ENCODE measurements at places on chromosomes 7 and 10. TPM values are rescaled to one million over a fixed set of nuclear protein-coding genes. Genes with fewer than 3 reads are reported as not detected.
A peak's percentile ranks its signal among the peaks of the same experiment; 100 is the strongest.

GRCh38 chr10:6213908-6214307 lies 11.2 kb downstream of the PFKFB3 start:
- peaks cover 63% of the 10 kb centered on the region for H3K36me3 ChIP-seq
- no peak overlapping the region for H3K27ac ChIP-seq
- peaks cover 13% of the 10 kb centered on the region for H3K4me1 ChIP-seq
- H3K4me3 ChIP-seq, result no peak overlapping the region
- H3K27me3 ChIP-seq, result no peaks in the 10 kb centered on the region

- no peak overlapping the region for H3K27ac ChIP-seq
- DNase-seq, result no peak
- peaks cover 24% of the 10 kb centered on the region for H3K4me1 ChIP-seq
- H3K4me3 ChIP-seq, result no peak overlapping the region
- H3K27me3 ChIP-seq, result no peaks in the 10 kb centered on the region
Observed at GRCh38 chr10:33293076-33293475, 41.4 kb downstream of the NRP1 start.

- H3K4me1 ChIP-seq, result no peaks in the 10 kb centered on the region
- no peaks in the 10 kb centered on the region for H3K36me3 ChIP-seq
- no peaks in the 10 kb centered on the region for H3K27me3 ChIP-seq
- no peak overlapping the region for H3K4me3 ChIP-seq
- H3K27ac ChIP-seq, result no peak overlapping the region
- no peak for DNase-seq
Observed at GRCh38 chr10:111142092-111142768, 65.4 kb downstream of the ADRA2A start.

DNA sequence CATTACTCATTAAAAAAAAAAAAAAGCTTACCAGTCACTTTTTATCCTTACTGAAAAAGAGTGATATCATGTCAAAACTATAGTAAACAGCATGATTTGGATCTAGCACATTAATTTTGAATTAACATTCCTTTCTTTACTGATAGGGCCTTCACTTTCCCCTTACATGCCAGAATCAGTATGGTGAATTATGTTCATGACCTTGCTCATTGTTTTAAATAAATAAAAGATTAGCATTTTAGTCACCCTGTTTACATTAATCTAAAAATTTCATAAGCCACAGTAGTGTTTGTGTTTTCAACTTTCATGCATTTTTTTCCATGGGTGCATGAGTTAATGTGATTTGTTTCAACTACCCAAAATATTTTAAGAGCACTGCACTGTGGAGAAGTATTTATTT lies 160.8 kb downstream of the TFEC start:
- H3K27me3 ChIP-seq, result no peaks in the 10 kb centered on the region
- DNase-seq, result no peak
- no peaks in the 10 kb centered on the region for H3K36me3 ChIP-seq
- no peak overlapping the region for H3K4me3 ChIP-seq

- H3K27ac ChIP-seq, result no peak overlapping the region
- no peak for DNase-seq
- no peaks in the 10 kb centered on the region for H3K27me3 ChIP-seq
- no peaks in the 10 kb centered on the region for H3K36me3 ChIP-seq
Observed at GRCh38 chr10:76549171-76549570, 1088.4 kb downstream of the KCNMA1 start.

DNA sequence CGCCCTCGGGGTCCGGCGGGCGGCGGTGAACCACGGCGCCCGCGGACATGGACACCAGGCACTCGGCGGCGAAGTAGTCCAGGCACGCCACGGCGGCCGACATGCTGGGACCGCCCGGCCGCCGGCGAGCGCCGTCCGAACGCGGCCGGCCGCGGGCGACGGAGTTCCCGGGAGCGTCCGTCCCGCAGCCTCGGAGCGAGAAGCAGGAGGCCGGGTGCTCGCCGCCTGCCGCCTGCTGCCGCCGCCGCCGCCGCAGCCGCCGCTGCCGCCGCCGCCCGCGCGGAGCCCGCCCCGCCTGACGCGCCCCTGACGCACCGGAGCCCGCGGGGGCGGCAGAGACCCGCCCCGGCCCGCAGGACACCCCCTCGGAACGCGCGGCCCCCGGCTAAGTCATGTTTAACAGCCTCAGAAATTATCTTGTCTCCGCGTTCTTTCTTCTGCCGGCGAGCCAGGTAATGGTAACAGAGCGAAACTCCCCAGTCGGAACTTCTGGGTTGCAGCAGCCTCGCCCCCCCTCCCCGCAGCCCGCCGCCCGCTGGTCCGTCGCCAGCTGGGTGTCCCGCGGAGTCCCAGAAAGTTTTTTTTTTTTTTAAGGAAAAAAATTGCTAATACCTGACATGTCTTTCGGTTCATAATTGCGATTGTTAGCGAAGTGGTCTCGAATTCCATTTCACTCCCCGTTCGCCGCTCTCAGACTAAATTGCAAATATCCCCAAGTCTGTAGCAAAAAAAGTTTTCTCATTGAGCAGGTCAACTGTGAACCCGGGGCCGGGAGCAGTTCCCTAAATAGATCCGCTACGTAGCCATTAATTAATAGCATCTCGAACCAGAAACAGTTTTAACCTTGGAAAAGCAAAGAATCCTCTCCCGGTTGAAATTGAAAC lies at the start of gene KLF14:
TSS of gene KLF14 (minus strand) at position 277 of the 884 bp plus-strand sequence. CDS start at position 103, 174 bp downstream.
- H3K36me3 ChIP-seq, result no peaks in the 10 kb centered on the region
- peaks cover 85% of the 10 kb centered on the region for H3K27me3 ChIP-seq
- DNase-seq, result no peak
- H3K4me1 ChIP-seq, result peaks cover 5% of the 10 kb centered on the region
- no peak within 1 kb of the TSS for H3K27ac ChIP-seq

DNA sequence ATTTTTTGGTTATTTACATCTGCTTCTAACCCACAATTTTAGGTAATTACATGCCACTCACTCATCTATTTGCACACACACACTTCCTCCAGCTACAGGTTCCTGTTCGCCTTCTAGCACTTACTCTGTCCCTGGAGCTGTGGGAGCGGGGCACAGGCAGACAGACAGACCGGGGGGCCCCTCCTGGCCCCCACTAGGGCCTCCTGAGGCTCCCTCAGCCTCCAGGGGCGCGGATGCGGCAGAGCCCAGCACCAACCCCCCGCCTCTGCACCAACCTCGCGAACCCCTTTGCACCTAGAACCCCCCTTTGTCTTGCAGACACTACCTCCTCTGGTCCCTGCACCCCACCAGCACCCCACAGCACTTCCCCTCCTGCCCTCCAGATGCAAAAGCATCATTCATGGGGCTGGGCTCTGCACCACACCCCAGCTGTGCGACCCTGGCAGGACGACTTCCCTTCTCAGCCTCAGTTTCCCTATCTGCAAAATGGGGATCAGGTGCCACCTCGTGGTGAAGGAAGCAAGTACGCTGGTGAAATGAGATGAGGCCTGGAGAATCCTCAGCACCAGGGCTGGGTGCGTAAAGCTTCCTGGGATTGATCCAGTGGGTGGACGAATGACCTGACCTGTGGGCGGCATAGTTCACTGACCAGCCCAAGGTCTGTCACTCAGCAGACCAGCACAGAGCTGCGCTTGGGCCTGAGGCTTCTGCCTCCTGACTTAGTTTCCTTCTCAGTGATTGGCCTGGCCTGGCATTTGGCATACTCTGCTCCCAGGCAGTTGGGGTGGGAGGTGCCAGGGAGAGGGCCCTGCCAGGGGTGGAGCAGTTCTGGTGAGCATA lies 37.9 kb downstream of the ELFN1 start:
- DNase-seq, result peak; percentile 25
- no peaks in the 10 kb centered on the region for H3K36me3 ChIP-seq
- no peak overlapping the region for H3K27ac ChIP-seq
- H3K4me1 ChIP-seq, result no peaks in the 10 kb centered on the region
- H3K27me3 ChIP-seq, result no peaks in the 10 kb centered on the region

DNA sequence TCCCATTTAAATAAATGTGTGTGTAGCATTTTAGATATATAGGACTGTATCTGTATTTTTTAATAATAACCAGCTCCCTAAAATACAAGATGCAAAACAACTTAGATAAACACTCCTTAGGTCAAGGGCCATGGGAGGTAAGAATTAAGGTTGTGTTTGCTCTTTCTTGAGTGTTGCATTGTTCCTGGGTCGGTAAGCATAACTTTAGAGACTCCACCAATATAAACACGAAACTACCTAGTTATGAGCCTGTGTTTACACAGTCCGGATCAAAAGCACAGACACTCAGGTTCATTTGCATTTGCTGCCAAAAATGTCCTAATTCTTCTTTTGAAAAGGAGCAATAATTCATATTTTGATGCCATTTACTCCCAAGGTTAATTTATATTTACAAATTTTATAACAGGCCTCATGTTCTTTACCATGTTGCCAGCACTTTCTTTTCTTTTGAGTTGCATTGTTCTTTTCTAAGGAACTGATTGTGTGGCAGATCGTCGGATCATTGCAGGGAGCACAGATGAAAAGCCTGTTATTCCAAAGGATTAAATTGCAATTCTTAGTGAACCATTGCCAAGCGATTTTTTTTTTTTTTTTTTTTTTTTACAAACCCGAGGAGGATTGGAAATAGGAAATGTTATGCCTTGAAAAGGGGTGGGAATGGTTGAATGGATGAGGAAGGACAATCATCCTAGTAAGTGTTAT lies 45.8 kb upstream of the GLCCI1 start:
- no peaks in the 10 kb centered on the region for H3K27me3 ChIP-seq
- peaks cover 5% of the 10 kb centered on the region for H3K4me1 ChIP-seq
- H3K4me3 ChIP-seq, result no peak overlapping the region
- no peak for DNase-seq
- peak overlapping the region; percentile 12 for H3K27ac ChIP-seq

DNA sequence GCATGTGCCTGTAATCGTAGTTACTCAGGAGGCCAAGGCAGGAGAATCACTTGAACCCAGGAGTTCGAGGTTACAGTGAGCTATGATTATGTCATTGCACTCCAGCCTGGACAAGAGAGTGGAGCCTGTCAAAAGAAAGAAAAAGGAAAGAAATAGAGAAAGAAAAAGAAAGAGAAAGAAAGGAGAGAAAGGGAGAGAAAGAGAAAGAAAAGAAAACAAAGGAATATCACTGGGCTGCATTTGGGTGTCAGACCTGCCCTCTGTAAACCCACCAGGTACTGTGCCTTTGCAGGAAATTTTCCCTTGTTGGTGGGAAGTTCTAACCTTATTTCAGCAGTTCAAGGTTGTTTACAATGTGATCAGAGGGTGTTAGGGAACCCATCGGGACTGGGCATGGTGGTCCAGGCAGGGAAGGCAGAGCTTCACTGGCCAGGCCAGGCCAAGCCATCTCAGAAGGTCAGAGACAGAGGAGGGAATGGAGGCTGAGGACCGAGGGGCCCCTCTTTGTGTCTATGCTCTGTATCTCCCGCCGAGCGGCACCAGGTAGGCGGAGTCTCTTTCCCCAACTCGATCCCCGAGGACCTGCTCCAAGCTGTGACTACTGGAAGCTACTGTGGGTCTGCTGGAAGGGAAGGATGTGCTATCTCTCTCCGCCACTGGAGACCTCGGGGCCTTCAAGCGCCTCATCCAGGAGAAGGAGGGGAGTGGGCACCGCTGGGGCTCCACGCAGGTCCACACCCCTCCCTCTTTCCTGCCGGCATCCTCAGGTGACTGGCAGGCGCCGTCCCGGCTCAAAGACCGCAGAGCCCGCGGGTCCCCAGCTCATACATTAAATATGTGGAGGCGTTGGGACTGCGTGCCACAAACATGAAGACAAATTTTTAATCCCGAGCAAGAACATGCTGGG lies 15.2 kb upstream of the KAZALD1 start:
- no peak overlapping the region for H3K4me3 ChIP-seq
- peak; percentile 32 for DNase-seq
- no peak overlapping the region for H3K27ac ChIP-seq
- H3K27me3 ChIP-seq, result peaks cover 57% of the 10 kb centered on the region
- peaks cover 29% of the 10 kb centered on the region for H3K4me1 ChIP-seq

The OPN1SW gene
- not detected for total RNA-seq

DNA sequence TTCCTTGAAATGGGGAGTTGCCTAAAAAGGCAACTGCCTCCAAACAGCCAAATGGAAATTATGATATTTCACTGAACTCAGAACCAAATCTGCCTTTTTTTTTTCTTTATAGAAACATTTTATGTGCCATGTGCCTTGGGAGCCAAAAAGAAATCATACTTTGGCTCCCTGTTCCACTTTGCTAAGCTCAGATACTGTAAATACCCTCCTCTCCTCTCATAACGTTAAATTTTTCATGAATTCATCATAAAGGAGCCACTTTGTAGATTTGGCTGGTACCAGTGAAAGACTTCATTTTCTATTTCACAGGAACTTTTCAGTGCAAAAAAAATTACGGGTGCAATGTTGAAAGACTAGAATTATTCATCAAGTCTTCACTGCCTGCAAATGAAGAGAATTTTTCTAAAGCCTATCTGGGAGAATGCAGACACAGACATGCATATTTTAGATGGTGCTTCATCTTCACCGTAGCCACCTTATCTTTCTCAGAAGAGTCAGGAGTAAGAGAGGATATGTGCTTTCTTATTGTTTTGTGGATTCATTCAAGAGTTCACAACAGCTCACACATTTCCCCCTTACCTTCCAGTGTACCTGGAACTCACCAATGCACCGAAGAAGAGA lies 742.3 kb upstream of the GALNT17 start:
- no peaks in the 10 kb centered on the region for H3K36me3 ChIP-seq
- H3K4me3 ChIP-seq, result no peak overlapping the region
- H3K27me3 ChIP-seq, result no peaks in the 10 kb centered on the region
- H3K27ac ChIP-seq, result no peak overlapping the region
- H3K4me1 ChIP-seq, result no peaks in the 10 kb centered on the region
- DNase-seq, result no peak

- H3K27me3 ChIP-seq, result no peaks in the 10 kb centered on the region
- peaks cover 5% of the 10 kb centered on the region for H3K36me3 ChIP-seq
- H3K27ac ChIP-seq, result no peak overlapping the region
- no peaks in the 10 kb centered on the region for H3K4me1 ChIP-seq
- no peak for DNase-seq
- no peak overlapping the region for H3K4me3 ChIP-seq
Observed at GRCh38 chr10:20948686-20949327, 51.7 kb upstream of the NEBL start.

Data from lower lobe of right lung (tissue), 2 donors.